ENCODE measurements at places on chromosomes 11 and 22.

- no peak for DNase-seq
These were observed 531.7 kb downstream of the TBC1D22A start for GRCh38 chr22:47294222-47294532.

GRCh38 chr22:47757741-47758140, 995.3 kb downstream of the TBC1D22A start:
- DNase-seq: no peak

DNA sequence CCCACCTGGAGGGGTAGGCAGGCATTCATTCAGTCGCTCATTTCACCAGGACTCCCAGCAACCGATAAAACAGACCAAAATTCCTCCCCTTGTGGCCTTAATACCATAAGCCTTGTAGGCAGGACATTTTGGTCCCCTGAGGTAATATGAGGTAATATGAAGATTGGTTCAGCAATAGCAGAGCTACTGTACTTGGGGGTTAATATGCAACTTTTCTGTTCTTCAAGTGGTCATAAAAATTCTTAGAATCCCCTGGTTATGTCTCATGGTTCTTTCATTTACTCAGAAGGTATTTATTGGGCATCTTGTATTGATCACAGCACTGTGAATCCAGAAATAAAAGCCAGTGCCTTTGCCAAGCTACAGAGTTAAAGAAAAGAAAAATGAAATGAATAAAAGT, 29.8 kb downstream of the SHISA8 start:
- DNase-seq: no peak

GRCh38 chr11:73752216-73752867, 8.5 kb downstream of the RAB6A start:
- DNase-seq: no peak

DNA sequence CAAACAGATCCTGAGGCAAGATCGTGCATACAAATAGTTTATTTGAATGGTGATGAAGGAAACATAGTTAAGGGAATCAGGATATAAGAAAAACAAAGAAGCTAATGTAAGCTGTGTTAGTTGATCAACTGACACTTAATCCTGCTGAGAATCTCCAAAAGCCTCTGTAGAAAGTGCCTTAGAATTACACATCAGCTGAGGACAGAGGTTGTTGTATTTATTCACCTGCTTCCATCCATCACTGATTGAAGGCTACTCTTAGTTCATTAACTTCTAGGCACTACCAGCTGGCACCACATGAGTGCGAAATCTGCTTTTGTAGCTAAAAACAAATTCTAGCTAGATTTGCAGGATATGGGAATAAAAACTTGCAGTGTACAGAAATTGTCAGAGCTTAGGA, 1082.0 kb upstream of the CNTN5 start:
- no peak for DNase-seq

GRCh38 chr11:128840137-128840536, 27.0 kb downstream of the KCNJ1 start:
- DNase-seq: no peak

DNA sequence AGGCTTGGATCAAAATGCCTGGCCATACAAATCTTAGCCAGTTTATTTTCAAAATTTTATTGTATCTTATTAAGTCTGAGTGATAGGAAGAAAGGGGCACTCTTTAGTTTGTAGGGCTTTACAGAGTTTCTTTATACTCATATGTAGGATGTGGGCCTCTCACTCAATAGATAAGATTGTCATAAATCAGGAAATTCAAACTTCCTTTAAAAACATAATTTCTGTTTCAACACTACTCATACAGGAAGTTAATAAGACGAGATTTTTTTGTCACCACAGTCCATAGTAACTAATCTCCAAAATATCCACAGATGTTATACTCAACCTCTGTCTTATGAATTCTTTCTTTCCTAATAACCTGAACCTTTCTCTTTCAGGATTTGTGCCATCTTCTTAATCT, 13.3 kb upstream of the OR56B4 start:
- DNase-seq: no peak

- DNase-seq: no peak
These were observed 9.8 kb upstream of the FAM111B start for GRCh38 chr11:59097113-59097708.

GRCh38 chr11:73760679-73761402, at the start of gene RAB6A:
RAB6A (minus strand) TSS chr11:73761074; CDS start chr11:73760635, 439 bp downstream.
- DNase-seq: peak; percentile 98

- DNase-seq: no peak
These were observed 104.8 kb downstream of the ARHGAP42 start for GRCh38 chr11:100791860-100792259.

- DNase-seq: no peak
These were observed 2.0 kb upstream of the L3MBTL2 start for GRCh38 chr22:41203118-41203517.

GRCh38 chr11:28833670-28834069, 725.5 kb downstream of the METTL15 start:
- DNase-seq: no peak

- DNase-seq: no peak
These were observed 49.7 kb downstream of the FDX1 start for GRCh38 chr11:110479108-110480101.

GRCh38 chr11:115126092-115126491, 378.1 kb downstream of the CADM1 start:
- DNase-seq: no peak

GRCh38 chr22:32674925-32675825, 126.3 kb upstream of the TIMP3 start:
- DNase-seq: no peak

GRCh38 chr11:30479899-30480298, 106.3 kb downstream of the MPPED2 start:
- no peak for DNase-seq

- DNase-seq: no peak
These were observed 58.3 kb downstream of the SLC22A12 start for GRCh38 chr11:64649291-64649697.

GRCh38 chr22:42340829-42341383, 70.5 kb upstream of the TCF20 start:
- DNase-seq: no peak

DNA sequence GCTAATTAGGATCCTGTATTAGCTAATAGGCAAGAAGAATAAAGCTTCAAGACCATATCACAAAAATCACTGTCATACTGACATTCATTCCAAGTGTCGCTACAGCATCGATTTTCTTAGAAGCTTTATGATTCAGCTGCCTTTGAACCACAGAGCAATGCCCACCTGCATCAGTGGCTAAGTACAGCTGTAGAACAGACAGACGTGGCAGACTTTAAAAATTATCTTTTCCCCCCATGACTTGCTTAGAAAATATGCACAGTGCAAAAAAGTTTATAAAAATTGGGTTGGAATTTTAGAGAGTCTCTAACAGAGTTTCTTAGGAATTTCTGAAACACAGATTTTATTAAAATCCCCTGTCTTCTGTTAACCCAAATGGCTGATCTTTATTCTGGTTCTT, 120.8 kb downstream of the CADM1 start:
- no peak for DNase-seq

Data from stimulated activated CD4-positive, alpha-beta T cell treated with anti-CD3 and anti-CD28 coated beads, Interleukin-1b, Interleukin-23, amount 100 ng/mL, for 1 hour (primary cell).